Smooth muscle cell of the coronary artery (primary cell): ENCODE measurements at places on chromosomes 16 and 17. TPM values are rescaled to one million over a fixed set of nuclear protein-coding genes. Genes with fewer than 3 reads are reported as not detected.

OTOP2 gene
- not detected in 2 replicates for total RNA-seq

LHX1 gene
- total RNA-seq, result not detected in 2 replicates

CX3CL1 gene
- total RNA-seq, result 0.23 and 0.83 TPM in 2 replicates

PPY gene
- total RNA-seq, result not detected in 2 replicates

KCTD19 gene
- total RNA-seq, result not detected in 2 replicates

MARCHF10 gene
- not detected in 2 replicates for total RNA-seq

TSPOAP1 gene
- total RNA-seq, result under 0.01 TPM in 2 replicates

JPH3 gene
- total RNA-seq, result not detected in 2 replicates

CMTM2 gene
- not detected in 2 replicates for total RNA-seq

TBX21 gene
- total RNA-seq, result not detected in 2 replicates

KRT12 gene
- under 0.01 TPM in 1 of 2 replicates, not detected in the other for total RNA-seq

KRTAP4-7 gene
- not detected in 2 replicates for total RNA-seq

KRTAP3-1 gene
- total RNA-seq, result not detected in 2 replicates

TP53TG3F gene
- not detected in 2 replicates for total RNA-seq

APOBR gene
- total RNA-seq, result not detected in 2 replicates
